Foreskin melanocyte (primary cell): ENCODE measurements at places on chromosomes 7 and 10.
A peak's percentile ranks its signal among the peaks of the same experiment; 100 is the strongest.

DNA sequence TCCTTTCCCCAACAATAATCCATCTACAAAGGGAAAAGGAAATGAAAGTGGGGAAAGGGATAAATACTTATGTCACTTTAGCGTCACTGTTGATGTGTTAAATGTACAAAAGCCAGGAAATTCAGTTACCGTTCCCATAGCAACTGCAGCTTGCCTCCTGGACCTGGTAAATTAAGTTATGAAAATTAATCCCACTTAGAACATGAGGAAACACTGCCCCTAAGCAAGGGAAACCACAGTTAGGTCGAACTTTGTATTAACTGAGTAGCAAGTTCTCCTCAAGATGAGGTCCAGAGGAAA is 338.2 kb upstream of the AOAH start:
- no peak for DNase-seq

GRCh38 chr10:19491166-19491565 is 325.1 kb upstream of the PLXDC2 start:
- DNase-seq = no peak

DNA sequence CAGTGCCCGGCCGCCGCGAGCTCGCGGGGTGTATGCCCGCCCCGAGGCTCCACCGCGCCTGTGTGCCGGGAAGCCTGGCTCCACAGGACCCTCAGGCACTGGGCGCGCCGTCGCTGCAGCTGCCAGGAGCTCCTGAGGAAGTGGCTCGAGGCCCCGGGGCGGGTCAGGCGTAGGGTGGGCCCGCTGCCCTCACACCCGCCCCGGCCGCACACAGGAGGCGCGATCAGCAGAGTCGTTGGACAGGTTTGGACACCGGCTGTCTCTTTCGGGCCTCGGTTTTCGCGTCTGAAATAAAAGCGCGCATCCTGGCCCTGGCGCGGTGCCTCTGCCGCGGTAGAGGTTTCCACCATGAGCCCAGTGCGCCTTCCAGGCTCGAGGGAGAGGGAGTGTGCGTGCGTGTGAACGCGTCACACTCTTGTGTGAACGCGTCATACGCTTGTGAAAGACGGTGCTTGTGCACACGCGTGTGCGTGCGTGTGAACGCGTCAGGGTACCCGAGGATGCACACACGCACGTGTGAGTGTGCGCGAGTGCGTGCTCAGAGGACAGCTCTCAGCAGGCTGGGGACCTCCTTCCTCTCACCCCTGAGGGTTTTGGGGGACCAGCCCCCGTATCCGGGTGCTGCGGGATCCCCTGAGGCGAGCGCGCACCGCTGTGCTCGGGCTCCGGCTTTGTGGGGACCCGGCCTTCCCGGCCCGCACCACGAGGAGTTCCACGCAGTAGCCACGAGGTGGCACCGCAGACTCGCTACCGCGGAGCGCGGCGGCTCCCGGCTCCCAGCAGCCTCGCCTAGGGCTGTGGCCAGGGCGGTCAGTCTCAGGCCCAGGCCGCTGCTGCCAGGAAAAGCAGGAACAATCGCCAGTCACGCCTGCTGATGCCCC is 83.8 kb downstream of the BMS1 start:
- DNase-seq = peak; percentile 33

DNA sequence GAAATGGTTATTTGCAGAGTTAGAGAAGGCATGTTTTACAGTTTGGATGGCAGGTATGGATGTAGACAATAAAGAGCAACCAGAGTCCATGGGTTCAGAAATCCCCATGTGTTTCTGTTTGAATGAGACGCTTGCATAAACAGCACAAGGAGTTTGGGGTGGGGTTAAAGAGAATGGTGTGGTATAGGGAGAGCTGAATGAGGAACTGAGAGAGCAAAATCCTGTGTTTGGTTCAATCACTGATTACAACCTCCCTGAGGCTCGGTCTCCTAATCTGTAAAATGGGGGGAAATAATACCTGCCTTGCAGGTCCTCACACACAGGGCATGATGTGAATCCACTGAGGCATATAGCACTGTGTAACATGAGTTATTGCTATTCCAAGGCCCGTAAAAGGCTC is 23.7 kb downstream of the CAV1 start:
- no peak for DNase-seq

- DNase-seq = no peak
Measured at GRCh38 chr7:30975256-30975899, 11.6 kb downstream of the GHRHR start.

DNA sequence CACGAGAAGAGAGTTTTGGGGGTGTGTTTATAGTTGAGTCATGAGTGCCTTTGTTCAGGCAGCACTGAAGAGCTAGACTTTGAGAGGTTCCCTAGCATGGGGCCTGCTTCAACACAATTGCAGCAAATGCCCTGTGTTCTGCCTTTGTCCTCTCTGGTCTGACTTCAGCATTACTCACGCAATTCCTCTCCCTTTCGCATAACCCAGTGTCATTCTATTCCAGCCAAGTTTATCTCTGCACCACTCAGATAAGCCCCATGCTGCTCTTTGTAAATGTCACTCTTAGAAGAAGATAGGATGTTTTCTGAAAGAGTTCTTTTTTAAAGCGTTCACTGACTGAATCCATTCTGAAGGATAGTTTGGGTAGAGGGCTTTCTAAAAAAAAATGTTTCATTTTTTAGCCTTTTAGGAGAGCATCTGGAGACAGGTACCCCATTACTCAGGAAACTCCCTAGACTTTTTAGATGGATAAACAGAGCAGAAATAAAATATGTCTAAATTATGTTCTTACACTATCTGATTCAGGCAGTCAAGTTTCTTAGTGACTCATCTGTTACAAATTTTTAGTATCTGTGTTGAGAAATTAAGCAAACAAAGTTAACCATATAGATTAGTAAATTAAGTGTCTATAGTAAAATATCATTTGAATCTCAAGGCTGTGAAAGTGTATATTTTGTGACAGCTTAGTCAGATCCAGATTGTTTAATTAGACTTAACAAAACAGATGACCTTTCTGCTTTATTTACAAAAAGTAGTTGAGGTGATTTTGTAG is 318.5 kb downstream of the GPR158 start:
- DNase-seq = peak; percentile 85

- DNase-seq = peak; percentile 55
Measured at GRCh38 chr10:114271779-114272167, 32.7 kb downstream of the VWA2 start.

GRCh38 chr7:1154172-1154739 is 5.7 kb downstream of the ZFAND2A start:
- no peak for DNase-seq

DNA sequence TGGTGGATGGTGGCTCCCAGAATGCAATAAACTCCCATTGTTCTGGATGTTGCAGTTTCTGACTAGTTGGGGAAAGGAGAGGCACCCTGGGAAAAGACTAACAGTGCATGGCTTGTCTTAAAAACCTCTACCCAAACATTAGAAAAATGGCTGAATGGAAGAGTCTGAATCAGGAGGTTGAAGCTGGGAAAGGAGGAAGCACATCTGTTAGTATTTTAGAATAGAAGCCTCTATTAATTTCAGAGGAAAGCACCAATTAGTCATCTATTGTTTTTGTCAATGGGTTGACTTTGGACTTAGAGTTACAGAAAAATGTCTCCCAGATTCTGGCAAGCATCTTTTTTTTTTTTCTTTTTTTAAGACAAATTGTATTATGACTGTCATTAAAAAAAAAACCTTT is 56.1 kb upstream of the ELMO1 start:
- peak; percentile 49 for DNase-seq

GRCh38 chr10:77230194-77230593 is 407.4 kb downstream of the KCNMA1 start:
- no peak for DNase-seq

DNA sequence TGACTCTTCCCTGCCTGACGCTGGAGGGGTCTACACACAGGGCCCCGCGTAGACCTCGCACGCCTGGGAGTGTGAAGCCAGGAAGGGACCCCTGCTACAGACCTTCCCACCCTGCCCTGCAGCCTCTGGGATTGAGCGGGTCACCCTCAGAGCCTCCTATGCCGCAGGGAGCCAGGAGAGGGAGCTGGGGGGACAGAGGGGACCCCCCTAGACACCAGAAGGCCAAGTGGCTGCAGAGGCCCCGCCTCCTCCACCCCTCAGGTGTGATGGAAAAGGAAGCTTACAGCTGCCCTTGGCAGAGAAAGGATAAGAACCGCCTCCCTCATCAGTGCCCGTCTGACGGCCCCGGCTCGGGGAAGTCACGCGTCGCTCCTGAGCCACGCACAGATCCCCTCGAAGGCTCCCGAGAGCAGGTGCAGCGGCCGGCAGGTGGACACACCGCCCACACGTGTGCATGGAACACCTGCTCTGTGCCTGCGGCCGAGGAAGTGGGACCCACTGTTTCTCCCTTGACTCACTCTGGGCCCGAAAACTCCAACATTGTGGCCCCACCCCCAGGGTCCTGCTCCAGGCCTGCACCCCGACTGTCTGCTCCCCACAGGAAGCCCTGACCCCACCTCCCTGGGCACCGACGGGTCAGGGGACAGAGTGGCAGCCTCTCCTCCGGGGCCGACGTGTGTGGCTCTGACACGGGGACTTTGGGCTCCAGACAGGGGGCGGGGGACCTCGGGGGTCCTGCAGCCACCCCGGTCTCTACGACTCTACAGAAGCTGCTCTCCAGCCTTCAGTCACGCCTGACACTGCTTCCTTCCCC is 73.3 kb downstream of the MICALL2 start:
- DNase-seq = no peak

DNA sequence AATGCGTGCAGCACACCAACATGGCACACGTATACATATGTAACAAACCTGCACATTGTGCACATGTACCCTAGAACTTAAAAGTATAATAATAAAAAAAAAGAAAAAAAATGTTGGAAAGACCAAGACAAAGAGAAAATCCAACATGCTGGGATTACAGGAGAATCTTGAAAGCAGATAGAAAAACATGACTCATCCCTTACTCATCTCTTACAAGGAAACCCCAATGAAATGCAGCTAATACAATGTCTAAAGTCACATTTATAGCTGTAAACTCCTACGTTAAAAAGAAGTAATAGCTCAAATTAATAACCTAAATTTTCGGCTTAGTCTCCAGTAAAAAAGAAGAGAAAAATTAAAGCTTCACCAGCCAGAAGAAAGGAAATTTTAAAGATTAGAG is 47.5 kb upstream of the DGKB start:
- no peak for DNase-seq

GRCh38 chr10:58994226-58995057 is 182.0 kb upstream of the PHYHIPL start:
- peak; percentile 66 for DNase-seq

- no peak for DNase-seq
Measured at GRCh38 chr7:9945131-9945530, 1028.5 kb upstream of the PHF14 start.

DNA sequence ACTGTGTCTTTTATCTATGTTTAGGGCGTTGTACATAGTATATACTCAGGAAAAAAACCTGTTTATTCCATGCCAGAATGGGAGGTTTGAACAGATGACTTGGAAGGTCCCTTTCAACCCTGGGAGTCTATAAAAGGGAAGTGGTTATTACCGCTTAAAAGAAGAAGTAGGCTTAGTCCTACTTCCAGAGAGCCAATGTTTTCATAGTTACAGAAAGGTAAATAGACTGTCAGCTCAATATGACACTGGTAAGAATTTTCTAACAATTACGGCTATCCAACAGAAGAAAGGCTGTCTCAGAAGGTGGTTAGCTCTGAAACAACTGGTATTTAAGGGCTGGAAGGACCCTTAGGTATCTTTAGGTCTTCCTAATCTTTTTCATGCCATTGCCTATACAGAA is 1.1 kb upstream of the TFAM start:
- DNase-seq = no peak
